Fibroblast of the aortic adventitia (primary cell): ENCODE measurements at places on chromosomes 11 and 22.
A peak's percentile ranks its signal among the peaks of the same experiment; 100 is the strongest.

DNA sequence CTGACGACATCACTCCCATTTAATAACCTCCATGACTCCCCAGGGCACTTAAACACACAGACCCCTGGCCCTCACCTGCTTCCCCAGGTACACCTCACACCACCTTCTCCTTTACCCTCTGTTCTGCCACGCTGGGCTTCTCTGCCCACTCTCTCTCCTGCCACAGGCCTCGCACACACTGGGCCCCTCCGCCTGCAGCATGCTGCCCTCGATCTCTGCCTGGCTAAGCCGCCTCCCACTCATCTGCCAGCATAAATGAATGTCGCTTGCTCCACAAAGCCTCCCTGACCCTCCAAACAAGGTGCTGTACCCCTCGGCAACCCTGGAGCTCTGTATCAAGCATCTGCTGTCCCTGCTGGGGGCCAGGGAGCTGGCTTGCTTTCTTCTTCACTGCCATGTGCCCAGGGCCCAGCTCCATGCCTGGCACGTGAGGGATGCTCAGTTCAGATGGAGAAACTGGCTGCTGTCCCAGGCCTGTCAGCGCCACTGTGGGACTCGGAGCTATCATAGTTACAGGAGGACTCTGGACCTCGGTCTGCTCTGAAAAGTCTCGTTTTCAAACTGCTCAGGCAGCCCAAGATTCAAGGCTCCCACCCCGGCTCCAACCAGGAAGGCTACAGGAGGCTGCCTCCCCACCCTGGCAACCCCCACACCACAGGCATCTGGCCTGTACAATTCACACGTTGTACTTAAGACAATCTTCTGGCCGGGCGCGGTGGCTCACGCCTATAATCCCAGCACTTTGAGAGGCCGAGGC lies 11.9 kb downstream of the TTLL1 start:
- no peak for DNase-seq

DNA sequence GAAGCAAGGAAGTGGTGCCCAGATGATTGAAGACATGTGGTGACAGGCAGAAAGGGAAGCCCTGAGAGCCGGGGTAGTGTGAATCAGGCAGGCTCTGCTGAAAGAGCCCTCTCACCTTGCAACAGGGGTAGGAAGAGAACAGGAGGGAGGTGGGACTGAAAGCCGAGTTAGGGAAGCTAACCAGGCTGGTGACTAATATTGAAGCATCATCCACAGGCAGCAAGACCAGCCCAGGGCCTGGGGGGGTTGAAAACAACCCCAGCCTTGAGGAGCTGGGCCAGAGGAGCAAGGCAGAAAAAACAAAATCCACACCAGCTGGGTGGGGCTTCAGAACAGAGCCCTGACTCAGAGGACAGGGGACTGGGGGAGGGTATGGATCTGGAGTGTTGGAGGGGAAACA lies 35.0 kb upstream of the CRTAM start:
- peak; percentile 47 for DNase-seq

- no peak for DNase-seq
Measured at GRCh38 chr11:69245041-69245440, 48.9 kb upstream of the MYEOV start.

GRCh38 chr11:6746626-6747025 lies 25.1 kb downstream of the OR2AG2 start:
- no peak for DNase-seq

DNA sequence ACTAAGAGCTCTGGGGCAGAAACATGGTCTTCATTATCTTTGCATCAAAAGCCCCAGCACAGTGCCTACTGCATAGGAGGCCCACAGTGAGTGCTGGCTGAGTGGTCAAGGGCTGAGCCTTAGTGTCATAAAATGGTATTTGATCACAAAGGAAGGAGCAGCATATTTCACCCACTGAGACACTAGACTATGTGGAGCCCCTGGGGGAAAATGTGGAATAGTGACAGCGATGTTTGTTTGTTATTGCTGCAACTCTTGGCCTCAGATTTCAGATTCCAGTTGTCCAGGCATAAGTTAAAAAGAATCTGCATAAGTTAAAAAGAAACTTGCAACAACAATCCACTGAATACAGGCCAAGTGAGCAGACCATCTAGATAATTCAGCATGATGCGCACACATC lies 7.0 kb downstream of the KIRREL3 start:
- DNase-seq = no peak

- peak; percentile 71 for DNase-seq
Measured at GRCh38 chr11:95140397-95141033, 50.9 kb downstream of the ENDOD1 start.

- DNase-seq = peak; percentile 75
Measured at GRCh38 chr11:109971184-109971523, 122.0 kb upstream of the ZC3H12C start.

GRCh38 chr22:47622541-47622940 lies 860.1 kb downstream of the TBC1D22A start:
- no peak for DNase-seq
